G401 (cell line): ENCODE measurements at places on chromosomes 11 and 22. TPM values are rescaled to one million over a fixed set of nuclear protein-coding genes. Genes with fewer than 3 reads are reported as not detected.

SORL1 gene
- total RNA-seq: 0.14 TPM in 1 of 2 replicates, not detected in the other

ANO9 gene
- 0.31 and 0.98 TPM in 2 replicates for total RNA-seq

LRRC32 gene
- total RNA-seq: 0.49 TPM in 1 of 2 replicates, not detected in the other

RAB36 gene
- total RNA-seq: 1.5 and 3.3 TPM in 2 replicates

DEUP1 gene
- total RNA-seq: not detected in 2 replicates

MOGAT2 gene
- not detected in 2 replicates for total RNA-seq

DBX1 gene
- not detected in 2 replicates for total RNA-seq

HBB gene
- not detected in 2 replicates for total RNA-seq

SYT12 gene
- total RNA-seq: 0.74 and 1.1 TPM in 2 replicates

DNA sequence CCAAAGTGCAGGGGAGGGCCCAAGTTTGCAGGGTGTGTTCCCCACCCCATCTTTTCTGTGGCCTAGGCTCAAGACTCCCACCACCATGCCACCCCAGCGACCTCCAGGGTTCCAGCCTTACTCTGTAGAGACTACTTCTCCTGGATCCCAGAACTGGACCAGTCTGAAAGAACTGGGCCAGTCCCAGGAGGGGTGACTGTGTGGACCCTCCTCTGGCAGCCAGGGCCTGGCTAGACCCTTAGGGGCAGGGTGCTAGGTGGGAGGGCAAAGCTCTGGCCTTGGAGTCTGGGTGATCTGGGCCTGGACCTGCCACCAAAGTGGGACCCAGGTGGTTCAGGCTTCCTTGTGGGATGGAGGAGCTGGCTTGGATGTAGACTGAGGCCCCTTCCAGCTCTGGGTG lies 41.8 kb upstream of the ACCSL start:
- no peak for DNase-seq

- no peak for DNase-seq
Observed at GRCh38 chr22:25032066-25032465, 79.5 kb downstream of the KIAA1671 start.

DNA sequence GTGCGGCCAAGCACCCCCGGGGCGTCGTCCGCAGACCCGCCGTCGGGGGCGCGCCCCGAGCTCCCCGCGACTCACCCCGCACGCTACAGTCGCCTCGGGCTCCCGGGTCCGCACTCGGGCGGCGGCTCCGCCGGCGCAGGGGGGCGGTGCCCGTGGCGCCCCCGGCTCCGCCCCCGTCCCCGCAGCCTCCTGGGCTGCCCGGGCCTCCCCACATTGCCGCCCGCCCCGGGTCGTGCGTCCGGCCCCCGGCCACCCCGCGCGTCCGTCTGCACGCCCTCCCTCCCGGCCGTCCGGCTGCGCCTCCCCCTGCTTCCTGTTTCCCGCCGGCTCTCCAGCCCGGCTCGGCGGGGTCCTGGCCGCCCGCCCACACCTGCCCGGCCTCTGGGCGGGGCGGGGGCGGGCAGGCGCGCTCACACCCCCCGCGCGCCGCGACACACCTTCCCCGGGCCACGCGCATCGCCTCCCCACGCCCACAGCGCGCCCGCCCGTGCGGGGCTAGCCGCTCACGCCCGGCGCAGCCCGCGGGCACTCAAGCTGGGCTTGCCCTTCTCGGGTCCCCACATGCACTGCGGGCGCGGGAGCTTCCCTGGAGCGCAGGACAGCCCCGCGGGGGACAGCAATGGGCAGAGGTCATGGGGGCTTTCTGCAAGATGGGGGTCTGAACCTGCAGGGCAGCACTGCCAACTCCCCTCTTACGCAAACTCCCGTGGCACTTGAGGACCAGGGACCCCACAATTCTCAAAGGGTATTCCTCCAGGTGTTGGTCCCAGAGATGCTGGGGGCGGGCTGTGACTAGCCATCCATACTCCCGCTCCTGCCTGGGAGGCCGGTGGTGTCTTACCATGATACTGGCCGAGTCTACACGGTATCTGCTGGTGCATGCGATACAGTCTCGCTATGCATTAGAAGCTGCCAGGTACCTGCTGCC lies at the start of gene CARD10:
Gene CARD10, minus strand, starts transcription at position 148 of the 928 bp plus-strand sequence. CDS start 215 bp downstream, outside the sequence.
- no peak for DNase-seq

- no peak for DNase-seq
Observed at GRCh38 chr11:83818349-83818748, 532.2 kb upstream of the CCDC90B start.

DNA sequence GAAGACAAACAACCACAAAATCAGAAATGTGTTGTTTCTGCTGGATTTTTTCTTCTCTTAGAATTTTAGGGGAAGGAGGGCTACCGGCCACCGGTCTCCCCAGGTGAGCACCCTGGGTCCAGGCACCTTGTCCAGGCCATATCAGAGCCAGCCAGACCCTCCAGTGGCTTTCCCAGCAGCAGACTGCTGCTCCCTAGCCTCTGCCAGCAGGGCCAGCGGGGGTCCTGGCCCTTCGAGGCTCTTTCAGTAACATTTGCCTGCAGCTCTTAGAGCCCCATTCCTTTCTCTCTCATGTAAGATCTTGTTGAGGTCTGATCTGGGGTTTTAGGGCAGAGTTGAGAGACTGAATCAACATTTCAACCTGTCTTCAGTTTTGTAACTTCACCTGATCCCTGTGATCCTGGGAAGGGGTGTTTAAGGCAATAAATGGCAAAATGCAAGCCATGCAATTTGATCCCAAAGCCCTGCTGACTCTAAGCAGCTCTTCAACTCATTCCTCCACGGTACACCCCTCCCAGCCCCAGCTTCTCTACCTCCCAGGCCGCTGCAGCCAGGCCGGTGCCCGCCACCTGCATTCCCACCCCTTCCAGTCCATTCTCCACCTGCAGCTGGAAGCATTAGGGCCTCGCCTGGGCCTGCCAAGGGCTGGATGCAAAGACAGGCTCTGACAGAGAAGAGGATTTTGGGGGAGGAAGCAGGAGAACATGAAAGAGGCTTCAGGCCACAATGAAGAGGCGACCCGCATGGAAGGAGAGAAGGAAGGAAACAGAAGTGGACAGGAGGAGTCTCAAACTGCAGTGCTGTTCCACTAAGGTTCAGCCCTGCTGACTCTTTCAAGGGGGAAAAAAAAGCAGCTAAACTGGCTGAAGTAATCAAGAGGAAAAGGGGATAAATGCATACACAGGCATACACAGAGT lies 113.0 kb upstream of the FGF3 start:
- DNase-seq: no peak

DNA sequence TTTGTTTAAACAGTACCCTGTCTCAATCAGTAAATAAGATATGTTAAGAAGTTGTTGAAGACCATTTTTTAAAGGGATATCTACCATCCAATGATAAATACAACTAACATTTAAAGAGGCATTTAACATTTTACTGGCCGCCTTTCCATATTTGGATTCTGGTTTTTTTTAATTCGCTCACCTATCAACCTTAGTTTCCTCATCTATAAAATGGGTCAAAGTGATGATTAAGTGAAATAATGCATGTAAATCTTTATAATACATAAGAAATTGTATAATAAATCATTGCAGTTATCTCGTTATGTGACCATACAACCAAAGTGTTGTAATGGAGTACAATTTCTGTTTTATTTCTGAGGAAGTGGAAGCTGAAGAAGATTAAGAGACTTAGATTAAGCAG lies 17.7 kb upstream of the ATP5MG start:
- DNase-seq: no peak

GRCh38 chr11:116400081-116400480 lies 372.7 kb downstream of the BUD13 start:
- peak; percentile 26 for DNase-seq

DNA sequence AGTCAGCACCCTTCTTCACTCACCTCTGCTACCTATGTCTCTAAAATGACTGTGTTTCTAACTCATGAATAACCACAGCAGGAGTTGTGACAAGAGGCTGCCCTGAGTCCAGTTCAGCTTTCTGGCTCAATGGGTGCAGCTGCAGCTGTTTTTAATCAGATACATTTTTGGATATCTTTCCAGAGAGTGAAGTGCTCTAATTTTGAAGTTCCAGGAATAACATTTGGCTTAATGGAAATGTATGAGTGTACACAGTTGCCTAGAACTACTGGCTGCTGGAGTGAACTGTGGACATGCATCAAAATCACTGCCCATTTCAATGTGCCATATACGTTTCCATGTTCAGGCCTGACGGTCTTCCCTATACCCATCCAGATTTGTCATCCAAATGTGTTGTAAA lies 769.5 kb upstream of the ANO3 start:
- no peak for DNase-seq

DNA sequence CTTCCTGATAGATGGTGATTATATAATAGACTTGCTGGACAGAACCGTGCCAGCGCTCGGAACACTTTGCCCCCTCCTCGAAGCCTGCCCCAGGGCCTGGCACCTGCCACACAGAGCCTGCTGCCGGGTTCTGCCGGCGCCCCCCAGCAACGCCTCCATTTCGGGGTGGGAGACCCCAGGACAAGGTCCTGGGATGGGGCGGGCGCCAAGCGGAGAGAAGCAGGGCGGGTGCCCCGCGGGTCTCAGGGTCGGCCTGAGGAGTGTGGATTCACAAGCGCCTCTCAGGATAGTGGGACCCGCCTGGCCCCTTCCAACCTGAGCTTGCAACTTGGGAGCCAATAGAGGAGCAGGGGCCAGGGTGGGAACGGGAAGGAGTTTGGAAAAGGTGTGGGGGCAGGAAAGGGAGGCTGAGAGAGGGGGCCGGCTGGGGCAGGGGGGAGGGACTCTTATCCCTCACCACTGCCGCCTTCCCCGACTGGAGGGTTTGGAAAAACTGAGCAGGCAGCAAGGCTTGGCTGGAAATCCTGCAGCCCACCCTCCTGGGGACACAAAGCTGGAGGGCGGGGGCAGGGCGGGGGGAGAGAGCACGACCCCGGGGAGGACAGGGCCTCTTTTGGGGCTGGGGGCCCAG lies 3.3 kb upstream of the BCL9L start:
- peak; percentile 84 for DNase-seq

DNA sequence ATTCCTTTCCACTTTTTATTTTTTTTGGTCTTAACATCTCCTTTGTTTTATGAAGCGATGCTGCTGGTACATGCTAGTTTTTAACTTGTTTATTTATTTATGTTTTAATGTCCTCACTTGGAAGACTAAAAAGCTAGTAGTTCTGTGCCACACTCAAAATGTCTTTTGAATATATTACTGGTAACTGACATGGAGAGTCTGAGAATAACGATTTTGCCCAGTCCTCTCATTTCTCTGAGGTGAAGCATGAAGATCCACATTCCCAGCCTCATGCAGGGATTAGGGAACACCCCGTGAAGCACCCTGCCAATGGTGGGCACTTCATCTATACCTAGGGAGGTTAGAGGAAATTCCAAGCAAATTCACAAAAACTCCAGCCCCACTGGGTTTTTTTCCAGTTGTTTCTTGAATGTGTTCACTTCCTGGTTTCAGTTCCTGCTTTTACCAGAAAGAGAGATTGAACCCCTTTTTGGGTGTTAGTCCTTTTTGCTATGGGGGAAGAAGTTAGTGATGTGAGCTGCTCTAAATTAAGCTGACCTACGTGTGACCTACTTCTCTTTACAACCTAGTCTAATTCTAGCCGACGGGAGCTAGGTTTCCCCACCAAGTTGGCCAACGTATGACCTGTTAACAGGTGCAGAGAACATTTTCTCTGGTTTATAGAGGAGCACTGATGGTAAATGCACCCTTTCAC lies 106.1 kb downstream of the SLC1A2 start:
- DNase-seq: no peak

- no peak for DNase-seq
Observed at GRCh38 chr22:32319861-32320406, 37.7 kb upstream of the RFPL3 start.

GRCh38 chr22:39480557-39480956 lies 21.5 kb upstream of the MIEF1 start:
- DNase-seq: no peak

GRCh38 chr11:69158301-69159149 lies 2.8 kb downstream of the SMIM38 start:
- no peak for DNase-seq

DNA sequence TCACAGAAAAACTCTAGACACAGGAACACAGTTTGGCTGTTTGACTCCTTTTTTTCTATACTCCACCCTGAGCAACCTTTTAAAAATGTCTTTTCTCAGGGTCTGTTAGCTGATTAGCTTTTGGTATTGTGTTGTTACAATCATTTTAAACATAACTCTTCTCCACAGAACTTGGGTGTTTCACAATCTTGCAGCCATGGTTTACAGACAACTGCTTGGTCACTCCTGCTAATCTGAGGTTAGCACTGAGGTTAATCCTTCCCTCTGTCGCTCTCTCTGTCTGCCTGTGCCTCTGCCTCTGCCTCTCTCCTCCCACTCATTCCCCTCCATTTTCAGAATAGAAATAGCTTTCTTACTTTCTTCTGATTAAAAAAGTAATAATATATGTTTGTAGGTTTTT lies 62.4 kb upstream of the ZBED5 start:
- DNase-seq: no peak

- DNase-seq: no peak
Observed at GRCh38 chr11:61545341-61545740, 35.5 kb downstream of the SYT7 start.

DNA sequence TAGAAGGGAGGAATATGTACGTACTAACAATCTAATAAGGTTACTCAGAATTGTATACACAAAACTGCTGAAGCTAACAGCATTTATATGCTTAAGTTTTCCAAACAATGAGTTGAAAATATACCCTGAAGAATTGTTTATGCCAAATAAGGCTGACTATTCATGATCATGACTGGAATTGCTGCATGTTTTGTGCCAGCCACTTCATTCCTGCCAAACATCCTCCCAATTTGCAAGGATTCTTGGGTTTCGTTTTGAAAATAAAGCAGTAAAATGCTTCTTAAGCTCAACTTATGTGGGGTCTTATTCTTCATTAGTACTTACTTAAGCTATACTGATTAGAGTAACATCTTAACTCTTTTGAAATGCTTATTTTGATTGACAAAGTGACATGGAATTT lies 149.0 kb downstream of the SPON1 start:
- DNase-seq: no peak

- DNase-seq: no peak
Observed at GRCh38 chr11:19954899-19955298, 205.4 kb downstream of the DBX1 start.

DNA sequence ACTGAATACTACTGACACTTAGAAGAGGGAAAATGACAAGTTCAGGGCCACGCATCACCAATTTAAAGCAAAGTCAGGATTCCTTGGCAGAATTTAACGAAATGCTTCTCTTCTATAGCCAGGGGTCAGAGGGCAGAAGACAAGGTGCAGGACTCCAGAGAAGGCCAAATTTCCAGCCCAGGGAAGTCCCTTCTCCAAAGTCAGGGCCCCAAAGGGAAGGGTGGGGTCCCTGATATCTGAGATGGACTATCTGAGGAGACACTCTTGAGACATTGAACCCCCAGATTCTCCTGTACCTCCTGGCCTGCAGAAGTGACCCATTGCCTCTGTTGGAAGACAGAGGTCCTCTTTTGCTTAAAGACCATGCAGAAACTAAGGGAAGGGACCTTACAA lies 91.2 kb downstream of the RPS6KA4 start:
- DNase-seq: no peak

DNA sequence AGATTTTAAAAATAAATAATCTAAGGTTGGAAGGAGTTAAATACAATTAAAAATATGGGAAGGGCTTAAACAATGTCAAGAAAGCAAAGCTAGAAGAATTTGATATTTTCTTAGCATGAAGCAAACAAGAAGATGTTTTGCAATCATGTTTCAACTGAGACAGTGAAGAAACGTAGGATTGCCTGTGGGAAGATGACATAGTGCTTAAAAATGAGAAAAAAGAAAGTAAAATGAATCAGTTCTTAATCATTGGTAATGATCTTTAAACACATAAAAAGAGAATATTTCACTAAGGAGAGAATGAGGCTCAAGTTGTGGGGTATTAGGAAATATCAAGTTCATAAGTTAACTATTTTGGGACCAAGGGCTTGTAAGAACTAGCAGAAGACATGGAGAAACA lies 855.0 kb downstream of the METTL15 start:
- no peak for DNase-seq
